Hematopoietic multipotent progenitor cell treated with erythropoietin and hydrocortisone succinate and interleukin-3 and kit ligand, for 15 days (in vitro differentiated cells): ENCODE measurements at places on chromosomes 11 and 22.
A peak's percentile ranks its signal among the peaks of the same experiment; 100 is the strongest.

- DNase-seq, result no peak
These were observed 67.6 kb downstream of the BARX2 start for GRCh38 chr11:129443276-129443675.

- peak; percentile 23 for DNase-seq
These were observed 41.0 kb upstream of the APLNR start for GRCh38 chr11:57277845-57278720.

GRCh38 chr11:126282736-126283591 lies at the start of gene TIRAP:
Gene TIRAP (plus strand): TSS chr11:126283093. CDS start chr11:126290895, 7,802 bp downstream.
- DNase-seq, result no peak

DNA sequence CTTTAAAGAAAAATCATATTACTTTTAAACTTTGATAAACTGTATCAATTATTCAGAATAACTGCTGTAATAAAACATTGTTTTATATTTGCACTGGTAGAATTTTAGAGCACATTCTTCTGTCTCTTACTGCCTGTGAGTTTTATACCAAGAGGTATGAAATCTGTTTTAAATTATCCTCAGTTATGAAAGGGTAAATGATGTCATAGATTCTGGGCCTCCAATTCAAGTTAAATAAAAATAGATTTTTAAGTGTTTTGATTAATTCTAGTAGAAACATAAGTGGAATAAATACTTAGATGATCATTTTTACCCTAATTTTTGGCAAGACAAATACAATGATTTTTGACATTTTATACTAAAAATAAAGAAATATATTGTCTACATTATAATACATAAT lies 93.0 kb downstream of the GUCY1A2 start:
- DNase-seq, result no peak

DNA sequence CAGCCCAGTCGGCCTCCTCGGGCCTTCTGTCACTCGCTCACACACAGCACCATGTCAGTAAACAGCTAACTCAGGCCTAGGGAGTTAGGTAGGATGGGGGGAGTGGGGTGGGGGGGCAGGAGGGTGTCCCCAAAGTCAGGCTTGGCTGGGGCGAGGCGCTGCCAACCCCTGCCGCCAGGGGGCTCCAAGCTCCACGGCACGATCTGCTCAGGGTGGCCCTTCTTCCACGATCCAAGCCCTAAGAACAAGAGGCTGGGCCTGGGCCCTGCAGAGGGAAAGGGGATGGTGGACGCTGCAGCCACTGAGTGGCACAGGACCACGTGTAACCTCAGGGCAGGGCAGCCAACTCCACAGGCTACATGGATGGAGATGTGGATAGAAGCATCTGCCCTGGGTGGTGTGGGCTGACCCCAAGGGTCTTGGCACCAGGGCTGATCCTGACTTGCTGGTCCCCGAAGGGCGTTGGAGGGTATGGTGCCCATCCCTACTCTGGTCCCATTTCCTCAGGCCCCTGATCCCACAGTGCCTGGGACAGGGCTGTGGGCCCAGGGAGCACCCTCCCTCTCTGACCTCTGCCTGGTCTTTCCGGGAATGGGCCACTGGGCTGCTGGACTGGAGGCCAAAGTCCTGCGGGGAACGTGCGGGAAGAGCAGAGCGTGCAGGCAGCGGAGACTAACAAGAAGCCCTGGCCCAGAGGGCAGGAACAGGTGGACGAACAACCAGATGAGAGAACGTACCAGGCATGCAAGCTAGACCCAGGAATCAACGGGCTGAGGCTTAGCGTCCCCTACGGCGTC lies 29.1 kb upstream of the TXNRD2 start:
- DNase-seq, result peak; percentile 78

DNA sequence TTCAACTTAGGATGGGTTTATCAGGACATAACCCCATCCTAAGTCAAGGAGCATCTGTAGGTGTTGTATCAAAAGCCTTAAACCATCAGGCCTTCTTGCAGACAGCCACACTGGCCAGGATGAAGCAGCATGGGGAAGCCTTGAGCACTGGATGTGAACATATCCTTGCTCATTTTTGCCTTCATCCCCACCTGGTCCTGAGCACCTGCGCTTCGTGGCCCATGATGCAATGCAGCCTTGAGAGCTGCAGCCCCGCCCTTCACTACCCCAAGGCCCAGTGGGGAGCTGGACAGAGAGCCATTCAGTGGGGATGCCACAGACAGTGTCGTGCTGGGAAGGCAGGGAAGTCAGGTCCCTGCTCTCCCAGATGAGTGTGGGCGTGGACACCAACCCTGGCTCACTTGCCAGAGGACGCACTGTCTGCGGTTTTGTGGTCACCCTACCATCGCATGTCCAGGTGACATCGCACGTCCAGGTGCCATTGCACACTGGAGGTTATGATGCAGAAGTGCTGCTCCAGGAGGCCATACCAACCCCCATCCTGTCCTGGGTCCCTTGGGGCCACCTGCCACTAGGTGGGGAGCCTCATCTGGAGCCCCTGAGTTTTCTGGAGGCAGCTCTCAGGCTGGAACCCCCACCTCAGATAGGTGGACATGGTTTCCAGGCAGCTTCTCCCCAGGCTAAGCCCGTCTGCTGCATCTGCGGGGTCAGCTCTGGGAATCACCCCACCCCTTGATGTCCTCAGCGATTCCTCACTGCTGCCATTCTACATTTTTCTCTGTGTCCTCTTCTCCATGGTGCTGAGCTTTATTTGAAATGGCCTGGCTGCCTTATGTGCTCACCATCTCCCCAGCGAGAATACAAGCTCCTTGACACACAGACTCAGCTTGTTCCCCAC lies 14.4 kb downstream of the GNAZ start:
- DNase-seq, result no peak

DNA sequence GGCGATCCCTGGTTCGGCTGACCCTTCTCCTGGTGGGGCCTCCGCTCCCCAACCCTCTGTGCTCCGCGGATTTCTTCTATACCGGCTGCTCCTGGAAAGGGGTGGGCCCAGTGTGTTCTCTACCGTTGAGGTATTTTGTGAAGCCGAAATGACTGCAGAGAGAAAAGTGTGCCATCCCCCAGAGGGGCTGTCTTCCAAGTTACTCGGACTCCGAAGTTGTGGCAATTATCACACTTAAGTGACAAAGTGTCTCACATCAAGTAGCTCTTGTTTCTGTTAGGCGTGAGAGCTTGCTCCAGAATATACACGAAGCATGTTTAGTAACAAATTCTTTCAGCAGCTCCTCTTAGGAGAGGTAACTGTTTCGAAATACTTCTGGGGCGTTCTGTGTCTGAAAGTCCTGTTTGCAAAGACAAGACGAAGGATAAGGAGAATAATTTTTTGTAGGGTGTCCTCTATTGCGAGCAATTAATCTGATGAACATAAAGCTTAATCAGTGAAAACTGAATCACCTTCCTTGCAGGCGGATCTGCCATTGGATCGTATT lies 434 bp downstream of the XPNPEP3 start:
- no peak for DNase-seq

GRCh38 chr11:4643076-4643475 lies 706 bp upstream of the OR51E1 start:
- DNase-seq, result no peak

DNA sequence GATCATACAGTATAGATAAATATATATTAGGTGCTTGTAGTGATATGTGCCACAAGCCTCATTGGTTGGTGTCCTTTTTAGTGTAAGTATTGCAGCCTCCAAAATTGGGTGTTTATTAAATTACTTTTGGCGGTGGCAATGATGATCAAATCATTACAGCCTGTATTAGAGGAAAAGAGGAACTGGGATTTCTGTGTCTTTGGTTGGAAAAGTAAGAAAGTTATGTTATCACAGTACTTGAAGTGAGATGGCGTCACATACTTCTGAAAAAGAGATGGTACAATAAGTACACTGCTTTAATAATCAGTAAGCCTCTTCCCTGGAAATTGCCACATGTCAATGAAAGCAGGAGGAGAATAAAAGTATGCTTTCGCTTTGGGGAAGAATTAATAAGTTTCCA lies 523 bp upstream of the MPZL3 start:
- DNase-seq, result no peak

GRCh38 chr11:3627291-3627690 lies 14.5 kb downstream of the ART5 start:
- DNase-seq, result no peak

DNA sequence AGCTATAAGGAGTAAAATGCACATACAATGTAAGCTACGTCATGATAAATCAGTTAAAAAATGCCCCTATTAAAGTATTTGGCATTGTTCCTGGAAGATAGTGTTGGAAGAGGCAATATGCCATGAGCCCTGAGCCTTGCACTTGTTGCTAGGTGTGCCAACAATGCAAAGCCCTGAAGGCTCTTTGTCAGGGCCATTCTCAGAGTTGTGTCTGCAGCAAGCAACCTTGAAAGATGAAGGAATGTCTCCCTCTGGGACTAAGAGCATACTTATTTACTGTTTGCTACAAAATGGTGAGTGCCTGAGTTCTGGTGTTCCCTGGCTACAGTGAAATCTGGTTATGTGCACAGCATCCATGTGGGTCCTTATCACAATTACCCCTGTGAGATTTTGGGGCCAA lies 322.3 kb upstream of the FAT3 start:
- DNase-seq, result no peak

- no peak for DNase-seq
These were observed 283.8 kb downstream of the CADM1 start for GRCh38 chr11:115220423-115220822.

GRCh38 chr22:48869788-48870187 lies 957.9 kb downstream of the BRD1 start:
- no peak for DNase-seq

DNA sequence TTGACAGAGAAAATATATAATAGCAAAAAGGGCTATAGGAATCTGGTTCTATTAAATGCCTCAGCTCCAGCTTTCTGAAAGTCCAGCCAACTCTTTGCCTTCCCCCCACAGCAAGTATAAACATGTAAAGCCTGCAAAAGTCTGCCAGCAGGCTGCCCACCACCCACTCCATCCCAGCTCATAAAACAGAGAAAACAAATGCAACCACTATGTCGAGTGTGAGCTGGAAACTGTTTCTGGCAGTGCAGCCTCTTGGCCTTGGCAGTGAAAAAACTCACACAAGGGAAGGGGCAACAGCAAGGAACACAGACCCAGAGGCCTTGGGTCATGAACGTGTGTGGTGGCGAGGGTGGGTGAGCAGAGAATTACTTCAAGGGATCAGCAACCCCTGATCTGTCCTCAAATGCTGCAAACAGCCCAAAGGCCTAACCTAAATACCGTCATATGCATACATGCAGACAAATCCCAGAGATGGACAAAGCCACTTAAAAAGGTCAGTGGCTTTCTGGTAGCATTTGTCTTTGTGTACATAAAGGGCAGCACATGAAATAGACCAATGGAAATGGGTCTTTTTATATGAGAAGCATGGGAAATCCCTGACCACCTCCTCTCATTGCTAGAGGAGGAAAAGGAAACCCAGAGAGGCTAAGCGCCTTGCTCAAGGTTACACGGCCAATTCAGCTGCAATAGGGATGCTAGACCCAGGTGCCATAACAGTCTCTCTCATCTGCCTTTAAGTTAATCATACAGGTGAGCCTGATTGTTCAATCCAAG lies 74.8 kb downstream of the NAT10 start:
- no peak for DNase-seq

DNA sequence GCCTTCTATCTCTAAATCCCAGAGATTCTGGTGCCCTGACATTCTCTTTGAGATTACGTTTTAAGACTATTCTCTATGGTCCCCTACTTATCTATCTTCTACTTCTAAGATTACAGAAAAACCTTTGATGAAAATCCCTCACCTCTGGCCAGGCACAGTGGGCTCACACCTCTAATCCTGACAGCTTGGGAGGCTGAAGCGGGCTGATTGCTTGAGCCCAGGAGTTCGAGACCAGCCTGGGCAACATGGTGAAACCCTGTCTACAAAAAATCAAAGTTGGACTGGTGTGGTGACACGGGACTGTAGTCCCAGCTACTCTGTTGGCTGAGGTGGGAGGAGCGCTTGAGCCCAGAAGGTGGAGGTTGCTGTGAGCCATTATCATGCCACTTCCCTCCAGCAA lies 14.4 kb downstream of the NUP98 start:
- no peak for DNase-seq

DNA sequence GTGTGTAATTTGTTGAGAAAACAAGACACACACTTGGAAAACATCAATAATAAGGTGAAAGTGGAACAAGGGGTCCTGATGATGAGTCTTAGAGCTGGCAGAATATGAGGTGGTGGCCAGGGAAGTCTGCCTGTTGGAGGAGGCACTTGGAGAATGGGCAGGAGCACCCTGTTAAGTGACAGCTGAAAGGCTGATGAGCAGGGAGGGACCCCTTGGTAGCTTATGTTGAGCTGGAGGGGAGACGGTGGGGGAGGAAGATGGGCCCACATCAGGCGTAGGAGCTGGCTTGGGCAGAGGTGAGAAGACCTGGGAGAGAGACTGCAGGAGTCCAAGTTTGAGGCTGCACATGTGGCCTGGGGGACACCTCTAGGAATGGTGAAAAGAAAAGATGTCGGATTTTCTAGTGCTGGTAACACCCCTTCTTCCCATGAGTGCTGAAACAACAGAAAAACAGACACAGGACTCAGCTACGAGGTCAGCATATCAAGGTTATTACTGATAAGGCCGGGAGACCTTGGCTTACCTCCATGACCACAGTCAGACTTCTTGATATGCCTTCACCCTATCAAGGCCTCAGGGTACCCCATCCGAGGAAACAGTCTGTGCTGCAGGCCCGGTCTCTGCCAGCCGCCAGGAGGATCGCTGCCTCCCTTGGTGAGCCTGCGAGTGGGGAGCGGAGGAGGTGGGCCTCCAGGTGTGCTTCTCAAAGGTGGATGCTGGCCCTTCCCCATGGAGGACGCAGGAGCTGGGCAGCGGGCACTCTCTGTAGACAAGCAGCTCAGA lies 14.3 kb upstream of the C11orf96 start:
- DNase-seq, result no peak

DNA sequence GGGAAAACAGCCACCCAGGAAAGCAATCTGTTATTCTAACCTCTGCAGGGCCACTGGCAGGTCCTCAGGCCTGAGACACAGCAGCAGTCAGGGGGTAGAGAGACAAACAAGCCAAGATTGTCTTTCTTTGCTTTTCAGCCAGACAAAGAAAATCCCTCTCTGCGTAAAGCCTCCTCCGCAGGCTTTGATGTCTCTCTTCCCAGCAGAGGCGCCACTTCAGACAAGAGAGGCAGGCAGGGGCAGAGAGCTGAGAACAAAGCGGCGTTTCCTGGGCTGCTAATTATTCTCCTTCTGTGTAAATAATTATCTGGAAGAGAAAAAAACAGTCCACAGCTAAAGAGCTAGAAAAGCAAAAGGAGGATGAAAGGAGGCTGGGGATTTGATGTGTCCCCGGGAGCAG lies 102.7 kb upstream of the SEZ6L start:
- DNase-seq, result no peak

- DNase-seq, result no peak
These were observed 532.3 kb downstream of the DLG2 start for GRCh38 chr11:85094795-85095194.

GRCh38 chr11:115005663-115006062 lies 327.3 kb downstream of the NXPE2 start:
- DNase-seq, result no peak

DNA sequence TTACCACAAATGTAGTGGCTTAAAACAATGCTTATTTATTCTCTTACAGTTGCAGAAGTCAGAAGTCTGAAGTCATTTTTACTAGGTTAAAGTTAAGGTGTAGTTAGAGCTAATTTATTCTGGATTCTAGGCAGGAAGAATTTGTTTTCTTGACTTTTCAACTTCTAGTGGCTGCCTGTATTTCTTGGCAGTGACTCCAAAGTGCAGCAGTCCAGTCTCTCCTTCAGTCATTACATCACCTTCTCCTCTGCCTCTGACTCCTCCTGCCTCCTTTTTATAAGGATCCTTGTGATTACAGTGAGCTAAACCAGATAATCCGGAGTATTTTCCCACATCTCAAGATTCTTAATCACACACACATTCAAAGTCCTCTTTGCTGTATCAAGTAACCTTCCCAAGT lies 581.4 kb downstream of the KCNA4 start:
- no peak for DNase-seq
